ENCODE measurements at places on chromosomes 6 and 20.

DNA sequence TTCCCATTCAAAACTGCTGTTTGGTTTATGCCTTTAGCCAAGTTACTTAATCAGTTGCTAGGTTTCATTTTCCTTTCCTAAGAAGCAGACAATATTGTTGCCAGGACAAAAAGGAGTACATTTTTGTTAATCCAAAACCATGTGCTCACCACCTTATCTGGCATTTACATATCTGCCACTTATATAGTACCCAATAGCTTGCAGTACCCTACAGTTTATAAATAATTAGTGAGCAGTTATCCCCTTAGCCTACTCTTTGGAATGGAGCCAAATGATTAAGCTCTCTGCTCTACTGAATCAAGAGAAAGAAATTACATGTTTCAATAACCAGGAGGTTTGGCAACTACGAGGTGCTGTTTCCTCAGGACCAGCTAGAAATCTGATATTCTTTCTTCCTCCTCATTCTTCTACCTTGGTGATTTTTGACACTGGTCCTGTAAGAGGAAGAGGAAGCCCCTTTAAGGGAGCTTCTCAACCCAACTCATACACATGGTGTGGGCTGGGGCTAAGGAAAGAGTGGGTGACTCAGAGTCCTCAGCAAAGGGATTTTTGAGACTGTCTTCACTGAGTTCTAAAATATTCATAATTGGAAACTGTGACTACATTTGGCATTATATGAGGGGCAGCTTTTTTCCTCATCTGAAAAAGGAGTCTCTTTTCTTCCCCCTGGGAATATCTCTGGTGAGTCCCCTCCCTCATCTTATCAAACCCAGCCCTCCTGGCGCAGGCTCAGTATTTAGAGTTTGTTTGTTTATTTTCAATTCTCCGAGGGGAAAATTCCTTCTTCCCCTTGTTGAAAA, 1.5 kb downstream of the ZNFX1 start:
- peak; percentile 38 for DNase-seq

GRCh38 chr6:114342086-114342825, 567 bp downstream of the HS3ST5 start:
- DNase-seq: peak; percentile 16

- no peak for DNase-seq
Observed at GRCh38 chr6:74764486-74764885, 441.4 kb downstream of the COL12A1 start.

DNA sequence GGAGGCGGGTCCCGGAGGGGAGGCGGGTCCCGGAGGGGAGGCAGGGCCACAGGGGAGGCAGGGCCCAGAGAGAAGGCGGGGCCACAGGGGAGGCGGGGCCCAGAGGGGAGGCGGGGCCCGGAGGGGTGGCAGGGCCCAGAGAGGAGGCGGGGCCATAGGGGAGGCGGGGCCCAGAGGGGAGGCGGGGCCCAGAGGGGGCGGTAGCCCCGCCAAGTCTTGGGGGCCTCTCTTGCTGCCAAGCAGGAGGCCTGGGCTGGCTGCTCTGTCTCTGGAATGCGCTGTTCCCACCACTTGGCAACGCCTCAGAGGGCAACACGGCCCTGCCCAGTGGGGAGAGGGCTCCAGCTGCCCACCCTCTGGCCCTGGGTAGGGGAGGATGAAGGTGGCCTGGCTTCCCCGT, 80.5 kb downstream of the YTHDF1 start:
- no peak for DNase-seq

- no peak for DNase-seq
Observed at GRCh38 chr6:76465410-76465809, 392.9 kb upstream of the IMPG1 start.

- no peak for DNase-seq
Observed at GRCh38 chr6:129648819-129649491, 61.0 kb downstream of the ARHGAP18 start.

- DNase-seq: no peak
Observed at GRCh38 chr6:53045891-53046673, 19.1 kb upstream of the FBXO9 start.

DNA sequence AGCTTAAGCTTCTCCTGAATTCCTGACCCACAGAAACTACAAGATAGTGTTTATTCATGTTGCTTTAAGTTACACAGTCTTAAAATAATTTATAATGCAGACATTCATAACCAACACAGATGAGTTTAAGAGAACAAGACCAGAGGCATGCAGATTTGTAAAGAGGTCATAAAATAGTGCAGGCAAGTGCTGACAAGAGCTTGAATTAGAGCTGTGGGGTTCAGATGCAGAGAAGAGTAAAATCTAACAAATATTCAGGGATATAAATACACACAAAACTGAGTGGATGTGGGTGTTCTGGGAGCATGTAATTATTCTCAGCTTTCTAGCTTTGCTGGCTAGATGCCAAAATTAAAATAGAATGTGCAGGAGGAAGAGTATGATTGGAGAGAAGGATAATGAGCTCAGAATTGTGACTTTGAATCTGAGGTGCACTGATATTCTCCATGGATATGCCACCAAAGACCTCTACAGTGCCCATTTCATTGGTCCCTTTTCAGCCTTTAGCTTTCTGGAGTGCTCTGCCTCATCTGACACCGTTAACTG, 291.9 kb upstream of the SGK1 start:
- peak; percentile 2 for DNase-seq

- no peak for DNase-seq
Observed at GRCh38 chr6:157471077-157471686, 90.2 kb downstream of the ZDHHC14 start.

GRCh38 chr6:43887340-43887858, 117.4 kb downstream of the VEGFA start:
- no peak for DNase-seq

DNA sequence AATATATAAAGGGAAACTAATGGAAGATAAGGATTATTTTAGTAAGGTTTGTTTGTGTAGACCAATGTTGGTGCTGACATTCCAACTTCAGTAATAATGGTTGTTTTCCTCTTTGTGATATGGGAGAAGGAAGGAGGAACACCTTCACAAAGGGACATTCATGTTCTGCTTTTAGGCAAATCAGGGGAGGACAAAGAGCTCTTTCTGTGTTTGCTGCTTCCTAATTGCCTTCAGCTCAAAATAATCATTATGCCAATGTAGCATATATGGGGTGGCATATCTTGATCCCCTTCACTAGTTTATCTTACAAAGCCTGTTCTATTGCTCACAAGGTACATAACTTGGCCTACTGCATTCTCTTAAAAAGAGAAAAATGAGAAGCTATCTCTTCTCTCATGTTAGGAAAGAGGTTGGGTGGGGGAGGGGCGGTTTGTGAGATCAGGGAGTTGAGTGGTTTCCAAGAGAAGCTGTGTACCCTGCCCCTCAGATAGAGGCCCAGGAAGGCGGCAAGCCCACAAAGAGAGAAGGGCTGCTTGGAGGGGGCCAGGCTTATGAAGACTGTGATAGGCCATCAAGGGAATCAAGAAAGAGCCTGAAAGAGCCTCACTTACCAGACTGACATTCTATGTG, 4.7 kb upstream of the ADGRG6 start:
- no peak for DNase-seq

- no peak for DNase-seq
Observed at GRCh38 chr20:17730071-17730470, 30.3 kb downstream of the BANF2 start.

GRCh38 chr6:109093732-109094415, 772 bp downstream of the SESN1 start:
- DNase-seq: no peak

DNA sequence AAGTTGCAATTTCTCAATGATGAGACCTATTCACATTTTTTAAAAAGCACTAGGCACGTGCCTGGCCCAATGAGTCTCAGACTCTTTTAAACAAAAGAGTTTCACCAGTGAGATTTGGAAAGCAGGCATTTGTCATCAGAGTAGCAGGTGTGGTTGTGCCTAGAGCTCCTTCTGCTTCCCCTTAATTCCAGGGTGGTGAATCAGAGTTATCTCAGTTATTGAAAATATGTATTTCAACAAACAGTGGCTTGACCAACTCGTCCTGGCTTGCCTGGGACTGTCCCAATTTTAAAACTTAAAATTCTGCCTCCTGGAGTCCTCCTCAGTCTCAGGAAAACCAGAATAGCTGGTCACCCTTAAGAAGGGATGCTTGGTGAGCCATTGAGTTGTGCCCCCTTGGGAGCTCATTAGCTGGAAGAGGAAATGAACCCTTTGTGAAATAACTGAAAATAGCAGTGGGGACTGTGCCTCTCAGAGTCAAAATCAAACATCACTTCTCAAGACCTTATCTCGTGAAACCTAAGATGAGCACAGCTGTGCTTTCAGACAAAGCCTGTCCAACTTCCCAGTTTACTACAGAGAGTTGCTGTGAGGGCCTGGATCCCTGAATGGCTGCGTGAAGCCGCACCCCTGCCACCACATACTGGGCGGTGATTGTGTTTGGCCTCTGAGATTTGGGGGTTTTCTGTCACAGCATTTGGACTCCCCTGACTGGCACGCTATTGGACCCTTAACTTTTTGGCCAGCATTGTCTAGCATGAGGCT, 116.3 kb downstream of the ANKRD60 start:
- no peak for DNase-seq

GRCh38 chr20:62252342-62252966, 14.1 kb downstream of the OSBPL2 start:
- DNase-seq: no peak

DNA sequence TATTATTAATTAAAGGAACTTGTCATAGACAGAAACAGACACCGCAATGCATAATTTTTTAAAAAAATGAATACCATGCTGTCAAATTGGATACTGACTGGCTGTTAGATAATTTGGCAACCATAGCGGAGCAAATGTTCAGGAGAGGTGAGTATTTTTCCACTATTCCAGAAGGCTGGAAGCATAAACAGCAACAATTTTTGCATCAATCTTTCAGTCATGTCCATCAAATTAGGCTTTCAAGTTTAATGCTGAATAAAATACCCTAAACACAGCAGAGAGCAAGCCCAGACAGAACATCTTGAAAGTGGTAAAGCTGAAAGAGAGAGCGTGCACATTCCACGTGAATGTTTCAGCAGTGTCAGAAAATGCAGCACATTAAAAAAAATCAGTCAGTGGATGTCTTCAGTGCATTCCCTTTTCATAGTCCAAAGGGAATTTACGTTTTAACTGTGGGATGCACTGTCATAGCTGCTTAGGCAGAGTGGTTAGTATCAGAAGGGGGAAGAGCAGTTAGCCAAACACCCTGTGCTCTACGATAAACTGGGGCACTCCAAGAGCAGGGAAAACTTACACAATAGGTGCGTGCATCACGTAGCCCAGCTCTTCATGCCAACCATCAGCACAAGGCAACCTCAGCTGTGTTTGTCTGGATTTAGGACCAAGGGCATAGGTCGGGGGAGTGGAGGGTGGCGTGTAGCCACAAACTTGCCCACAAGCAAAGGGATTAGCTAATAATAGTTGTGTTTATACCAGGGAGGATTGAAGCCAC, 116.2 kb upstream of the STMND1 start:
- no peak for DNase-seq

DNA sequence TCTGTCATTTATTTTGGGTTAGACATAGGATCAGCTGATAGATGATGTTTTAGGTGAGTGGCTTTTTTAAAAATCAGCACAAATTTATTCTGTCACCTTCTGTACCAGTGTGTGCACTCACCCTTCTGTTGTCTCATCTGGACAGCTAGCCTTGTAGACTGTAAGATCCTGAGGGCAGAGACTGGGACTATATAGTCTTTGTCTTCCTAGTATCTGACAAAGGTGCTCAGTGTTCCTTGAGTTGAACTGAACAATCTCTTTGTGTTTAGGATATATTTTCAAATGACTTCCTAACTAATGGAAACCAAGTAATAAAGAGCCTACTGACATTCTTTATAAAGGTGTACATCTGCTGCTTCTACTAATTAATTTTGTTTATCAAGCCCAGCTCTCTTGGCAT, 3.0 kb downstream of the DCBLD1 start:
- DNase-seq: no peak

DNA sequence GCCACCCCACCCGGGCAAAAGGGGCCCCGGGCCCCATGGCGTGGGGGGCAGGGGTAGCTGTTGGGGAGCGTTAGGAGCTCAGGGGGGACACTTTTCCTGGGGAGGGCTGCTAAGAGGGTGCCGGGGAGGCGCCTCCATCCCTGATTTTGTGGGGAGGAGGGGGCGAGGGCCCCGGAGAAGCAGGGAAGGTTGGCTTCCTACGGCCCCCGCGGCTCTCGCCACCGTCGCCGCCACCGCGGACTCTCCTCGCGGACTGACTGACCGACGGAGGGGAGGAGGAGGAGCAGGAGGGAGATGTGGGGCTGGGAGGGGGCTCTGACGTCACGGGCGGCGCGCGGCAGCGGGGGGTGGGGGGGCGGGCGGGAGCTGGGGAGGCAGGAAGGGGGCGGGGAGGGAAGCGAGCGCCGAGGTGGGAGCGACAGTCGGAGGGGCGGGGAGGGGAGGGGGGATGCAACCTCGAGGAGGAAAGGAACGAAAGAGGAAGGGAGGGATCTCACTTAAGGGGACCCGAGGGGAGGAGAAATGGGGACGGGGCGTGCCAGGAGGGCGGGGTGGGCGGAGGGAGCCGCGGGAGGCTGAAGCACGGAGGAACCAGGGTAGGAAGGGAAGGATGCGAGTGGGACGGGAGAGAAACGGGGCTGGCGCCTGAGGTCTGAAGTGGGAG, 5.1 kb downstream of the GABBR1 start:
- peak; percentile 51 for DNase-seq

DNA sequence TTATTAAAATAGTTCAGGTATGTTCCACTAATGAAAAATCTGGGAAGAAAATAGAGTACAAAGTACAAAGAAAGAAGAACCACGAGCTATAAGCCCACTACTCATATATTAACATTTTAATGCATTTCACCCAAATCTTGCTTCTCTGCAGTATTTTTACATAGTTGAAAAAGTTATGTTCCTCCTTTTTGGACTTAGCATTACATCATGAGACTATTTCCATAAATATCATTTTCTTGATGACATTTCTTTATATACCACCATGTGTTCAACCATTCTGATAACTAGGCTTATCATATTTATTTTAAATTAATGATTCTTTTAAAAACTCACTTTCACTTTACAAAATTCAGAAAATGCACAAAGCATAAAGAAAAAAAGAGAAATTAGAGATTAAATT, 3.0 kb downstream of the IPCEF1 start:
- no peak for DNase-seq

- no peak for DNase-seq
Observed at GRCh38 chr6:159833556-159833955, 33.5 kb downstream of the PNLDC1 start.

- no peak for DNase-seq
Observed at GRCh38 chr6:37072526-37072925, 67.1 kb downstream of the FGD2 start.

DNA sequence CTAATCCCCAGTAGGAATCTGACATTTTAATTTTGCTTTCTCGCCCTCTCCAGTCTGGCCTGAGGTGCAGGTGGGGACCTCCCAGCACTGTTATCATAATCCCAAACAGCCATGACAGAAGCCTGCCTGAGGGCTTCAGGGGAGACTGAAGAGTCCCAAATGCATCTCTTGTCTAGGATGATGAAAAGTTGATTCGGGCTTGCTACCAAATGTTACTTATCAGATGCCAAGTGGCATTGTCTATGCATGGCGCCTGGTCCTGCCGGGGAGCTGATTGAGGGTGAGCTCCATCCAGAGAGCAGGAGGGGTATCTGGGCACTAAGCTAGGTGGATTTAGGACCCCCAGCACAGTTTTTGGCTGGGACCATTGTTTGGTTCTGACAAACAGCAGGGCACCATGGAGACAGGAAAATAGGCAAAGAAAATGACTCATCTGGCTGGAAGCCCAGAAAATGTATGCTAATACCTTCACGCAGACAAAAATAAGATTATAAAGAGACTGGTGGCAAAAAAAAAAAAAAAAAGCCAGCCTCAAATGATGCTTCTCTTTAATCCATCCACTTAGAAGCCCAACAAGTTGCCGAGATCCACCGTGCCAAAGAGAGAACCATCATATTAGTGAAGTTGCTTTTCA, 513.7 kb upstream of the SULF2 start:
- DNase-seq: peak; percentile 80
